ENCODE measurements at places on chromosomes 13 and 19.

DNA sequence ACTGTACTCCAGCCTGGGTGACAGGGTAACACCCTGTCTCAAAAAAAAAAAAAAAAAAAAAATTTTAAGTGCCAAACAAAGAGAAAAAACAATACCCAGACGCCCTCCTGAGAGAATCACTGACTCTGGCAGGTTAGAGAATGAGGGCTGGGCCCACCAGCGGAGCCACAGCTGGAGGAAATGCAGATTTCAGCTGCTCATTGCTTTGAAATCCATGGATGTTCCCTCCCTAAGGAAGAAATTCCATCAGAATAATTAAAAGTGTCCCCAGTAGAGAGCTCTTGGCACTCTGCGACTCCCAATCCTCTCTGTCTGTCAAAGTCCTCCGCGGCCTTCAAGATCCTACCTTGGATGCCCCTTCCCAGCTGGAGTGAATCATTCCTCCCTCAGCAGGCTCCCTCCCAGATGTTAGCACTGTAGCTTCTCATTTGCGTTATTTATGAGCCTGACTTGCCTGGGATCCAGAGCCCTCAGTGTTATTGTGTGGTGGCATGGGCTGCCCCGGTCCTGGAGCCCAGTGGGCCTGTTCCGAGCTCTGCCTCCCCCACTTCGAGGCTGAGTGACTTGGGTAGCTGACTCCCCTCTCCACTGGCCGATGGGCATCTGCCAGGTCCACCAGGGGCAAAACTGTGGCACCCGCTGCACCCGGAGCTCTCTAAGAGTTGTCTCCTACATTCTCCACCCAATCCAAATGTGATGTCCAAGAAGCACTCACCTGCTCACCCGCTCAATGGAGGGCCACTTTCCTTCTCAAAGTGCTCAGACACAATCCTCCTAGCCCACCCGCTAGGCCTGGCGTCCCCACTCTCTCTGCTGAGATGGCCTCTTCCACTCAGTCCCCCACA, 47.0 kb downstream of the SERP2 start:
- DNase-seq: no peak

DNA sequence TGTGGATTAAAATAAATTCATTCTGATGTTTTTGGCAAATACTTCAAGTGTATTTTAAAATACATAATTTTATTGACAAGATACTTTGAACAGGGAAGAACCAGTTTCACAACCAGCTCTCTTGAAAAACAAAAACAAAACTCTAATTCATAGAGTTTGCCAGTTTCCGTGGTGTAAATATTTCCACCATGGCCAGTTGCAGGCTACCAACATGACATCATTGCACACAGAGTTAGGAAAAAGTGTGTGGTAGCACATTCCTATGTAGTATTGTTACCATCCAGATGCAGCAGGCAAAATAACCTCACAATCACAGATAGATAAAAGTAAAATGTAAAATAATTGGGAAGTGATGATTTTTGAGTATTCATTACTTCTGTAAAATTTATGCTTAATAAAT, 7.7 kb upstream of the RNF113B start:
- DNase-seq: peak; percentile 84

GRCh38 chr13:39768962-39769361, 113.5 kb downstream of the COG6 start:
- no peak for DNase-seq

- peak; percentile 24 for DNase-seq
Measured at GRCh38 chr19:3506384-3507340, 551 bp downstream of the FZR1 start.

DNA sequence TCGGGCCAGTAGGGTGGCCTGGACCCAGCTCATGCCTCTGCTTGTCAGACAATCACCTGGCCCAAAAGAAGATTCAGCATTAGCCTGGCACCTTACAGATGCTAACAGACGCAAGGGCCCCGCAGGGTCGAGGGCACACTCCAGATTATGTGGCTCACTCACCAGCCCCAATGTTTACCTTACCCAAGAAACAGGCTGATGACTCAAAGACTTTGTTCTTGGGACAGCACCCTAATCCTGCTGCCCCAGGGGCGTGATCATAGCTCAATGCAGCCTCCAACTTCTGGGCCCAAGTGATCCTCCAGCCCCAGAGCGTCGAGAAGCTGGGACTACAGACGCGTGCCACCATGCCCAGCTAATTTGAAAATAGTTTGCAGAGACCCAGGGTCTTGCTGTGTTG, 9.8 kb downstream of the ECSIT start:
- DNase-seq: no peak

GRCh38 chr13:99119656-99120055, 81.0 kb upstream of the UBAC2 start:
- DNase-seq: no peak

Data from iris pigment epithelial cell (primary cell).